ENCODE measurements at places on chromosomes 11 and 22. TPM values are rescaled to one million over a fixed set of nuclear protein-coding genes. Genes with fewer than 3 reads are reported as not detected.

The SCGB1C1 gene
- not detected for total RNA-seq

The IFITM5 gene
- not detected for total RNA-seq

The TENM4 gene
- total RNA-seq: 5.0 TPM

The XKR3 gene
- not detected for total RNA-seq

The TUBA8 gene
- 0.17 TPM for total RNA-seq

The OTOG gene
- total RNA-seq: not detected

The SSTR3 gene
- 0.11 TPM for total RNA-seq

The MS4A15 gene
- total RNA-seq: not detected

- DNase-seq: no peak
These were observed 132.4 kb downstream of the LARGE1 start for GRCh38 chr22:33787645-33788456.

DNA sequence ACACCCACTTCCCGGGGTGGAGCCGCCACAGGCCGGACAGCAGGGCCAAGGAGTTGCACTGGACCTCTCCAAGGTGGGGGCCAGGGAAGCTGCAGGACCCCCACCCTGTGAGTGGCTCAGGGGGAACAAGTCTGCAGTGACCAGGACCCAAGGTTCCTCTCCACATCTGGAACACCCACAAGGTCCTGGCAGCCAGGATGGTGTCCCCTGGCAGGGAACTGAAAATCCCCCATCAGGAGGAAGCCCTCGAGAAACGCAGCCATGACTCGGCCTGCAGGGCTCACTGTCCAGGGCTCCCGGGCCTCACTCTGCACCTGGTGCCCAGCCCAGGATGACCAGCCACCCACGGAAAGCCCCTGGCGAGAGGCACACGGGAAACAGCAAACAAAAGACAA is 11.5 kb downstream of the RNH1 start:
- no peak for DNase-seq

GRCh38 chr22:44578516-44579230 is 80.6 kb upstream of the RTL6 start:
- DNase-seq: no peak

- DNase-seq: no peak
These were observed 2.2 kb downstream of the FXYD2 start for GRCh38 chr11:117822074-117823033.

- no peak for DNase-seq
These were observed 2.2 kb downstream of the SPI1 start for GRCh38 chr11:47376107-47376524.

- no peak for DNase-seq
These were observed 80.0 kb downstream of the TRIM29 start for GRCh38 chr11:120057595-120058581.

DNA sequence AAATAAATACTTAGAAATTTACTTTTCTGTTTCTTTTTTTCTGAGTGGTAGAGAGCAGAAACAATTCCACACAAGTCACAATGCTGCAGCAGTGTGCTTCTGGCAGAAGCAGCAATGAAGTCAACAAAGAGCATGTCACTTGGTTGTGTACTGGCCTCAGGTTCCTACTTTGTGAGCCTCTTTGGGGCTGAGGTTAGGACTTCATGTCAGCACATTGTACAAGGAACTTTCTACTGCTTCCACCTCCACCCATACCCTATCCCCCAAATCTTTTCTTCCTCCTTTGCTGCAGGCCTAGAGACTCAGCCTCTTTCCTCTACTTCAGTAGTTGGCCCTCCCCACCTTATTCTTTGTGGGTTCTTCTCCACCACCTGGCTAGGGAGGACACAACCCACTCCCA is 252.7 kb upstream of the PITPNB start:
- no peak for DNase-seq
